NCI-H1105 (cell line): ENCODE measurements at places on chromosomes 3 and 15.

DNA sequence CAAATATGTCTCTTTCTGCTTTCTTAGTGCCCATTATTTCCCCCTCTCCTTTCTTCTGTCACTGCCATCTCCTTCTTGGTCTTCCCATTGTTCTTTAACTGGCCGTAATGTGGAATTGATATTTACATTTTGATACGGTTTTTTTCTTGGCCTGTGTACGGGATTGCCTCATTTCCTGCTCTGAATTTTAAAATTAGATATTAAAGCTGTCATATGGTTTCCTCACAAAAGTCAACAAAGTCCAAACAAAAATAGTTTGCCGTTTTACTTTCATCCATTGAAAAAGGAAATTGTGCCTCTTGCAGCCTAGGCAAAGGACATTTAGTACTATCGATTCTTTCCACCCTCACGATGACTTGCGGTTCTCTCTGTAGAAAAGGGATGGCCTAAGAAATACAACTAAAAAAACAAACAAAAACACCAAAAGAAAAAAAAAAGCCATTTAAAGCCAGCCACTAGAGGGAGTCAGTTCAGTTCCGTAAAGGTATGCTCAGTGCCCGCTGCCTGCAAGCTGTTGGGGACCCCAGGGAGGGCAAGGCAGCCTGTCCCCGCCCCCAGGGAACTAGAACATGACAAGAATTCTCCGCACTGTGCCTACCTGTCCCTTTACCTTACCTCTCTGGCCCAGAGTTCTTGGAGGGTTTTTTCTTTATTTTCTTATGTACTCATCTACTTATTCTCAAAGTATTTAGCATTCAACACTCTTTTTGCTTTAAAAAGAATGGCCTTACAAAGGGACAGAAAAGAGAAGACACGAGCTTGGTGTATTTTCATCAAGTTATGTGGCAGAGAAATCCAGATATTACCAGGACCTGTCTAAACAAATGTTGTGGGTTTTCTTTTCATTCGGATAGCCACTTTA lies 30.0 kb upstream of the NR2E3 start:
- DNase-seq: peak; percentile 43

- DNase-seq: no peak
Measured at GRCh38 chr15:31254431-31255175, 72.0 kb upstream of the KLF13 start.

DNA sequence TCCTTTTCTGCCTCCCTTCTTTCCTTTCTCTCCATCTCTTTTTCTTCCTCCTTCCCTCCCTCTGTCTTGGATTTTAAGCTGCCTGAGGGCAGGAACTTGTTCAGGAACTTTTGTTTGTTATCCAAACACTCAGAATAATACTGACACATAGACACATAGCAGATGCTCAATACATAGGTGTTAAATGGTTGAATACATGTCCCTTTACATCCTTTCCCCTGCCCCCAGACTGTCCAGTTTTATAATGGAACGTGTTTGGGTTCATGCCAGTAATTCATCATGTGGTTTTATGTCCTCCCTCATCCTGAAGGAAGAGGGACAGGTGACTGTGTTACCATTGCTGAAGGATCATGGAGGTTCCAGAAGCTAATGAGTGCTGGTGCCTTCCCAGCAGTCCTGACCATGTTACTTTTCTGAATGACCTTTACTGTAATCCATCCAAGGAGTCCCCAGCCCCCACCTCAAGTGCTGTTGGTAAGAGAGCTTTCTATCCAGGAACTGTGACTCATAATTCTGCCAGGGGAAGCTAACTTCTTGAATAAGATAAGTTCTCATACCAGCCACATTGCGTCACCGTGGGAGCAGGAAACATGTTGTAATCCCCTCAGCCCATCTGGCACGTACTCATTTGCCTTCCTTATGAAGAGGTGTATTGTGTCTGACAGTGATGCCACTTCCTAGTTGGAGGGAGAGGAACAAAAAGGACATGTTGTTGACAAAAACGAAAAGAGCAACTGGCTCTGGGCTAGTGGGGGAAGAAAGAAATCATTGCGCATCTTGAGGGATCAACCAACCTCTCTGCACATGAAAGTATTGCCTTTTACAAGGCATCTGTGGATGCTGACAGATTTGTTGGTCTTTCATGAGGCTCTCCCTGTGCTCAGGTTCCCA lies 52.4 kb downstream of the IL1RAP start:
- DNase-seq: no peak

DNA sequence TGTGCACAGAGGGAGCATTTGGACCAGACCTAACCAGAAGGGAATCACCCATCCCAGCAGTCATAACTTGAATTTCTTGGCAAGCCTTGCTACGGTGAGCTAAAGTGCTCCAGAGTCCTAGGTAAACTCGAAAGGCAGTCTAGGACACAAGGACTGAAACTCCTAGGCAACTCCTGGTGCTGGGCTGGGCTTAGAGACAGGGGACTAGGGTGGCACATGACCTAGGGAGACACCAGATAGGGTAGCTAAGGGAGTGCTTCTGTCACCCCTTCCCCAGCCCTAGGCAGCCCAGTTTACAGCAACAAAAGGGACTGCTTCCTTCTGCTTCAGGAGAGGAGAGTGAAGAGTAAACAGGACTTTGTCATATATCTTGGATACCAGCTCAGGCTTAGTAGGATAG lies 256.4 kb upstream of the ARHGEF26 start:
- DNase-seq: no peak

GRCh38 chr15:72034351-72034750 lies 83.6 kb downstream of the MYO9A start:
- no peak for DNase-seq

- no peak for DNase-seq
Measured at GRCh38 chr3:186418671-186419145, 56.7 kb upstream of the DGKG start.
